Large intestine (tissue), 12 donors: ENCODE measurements at places on chromosomes 3 and 15.

DNA sequence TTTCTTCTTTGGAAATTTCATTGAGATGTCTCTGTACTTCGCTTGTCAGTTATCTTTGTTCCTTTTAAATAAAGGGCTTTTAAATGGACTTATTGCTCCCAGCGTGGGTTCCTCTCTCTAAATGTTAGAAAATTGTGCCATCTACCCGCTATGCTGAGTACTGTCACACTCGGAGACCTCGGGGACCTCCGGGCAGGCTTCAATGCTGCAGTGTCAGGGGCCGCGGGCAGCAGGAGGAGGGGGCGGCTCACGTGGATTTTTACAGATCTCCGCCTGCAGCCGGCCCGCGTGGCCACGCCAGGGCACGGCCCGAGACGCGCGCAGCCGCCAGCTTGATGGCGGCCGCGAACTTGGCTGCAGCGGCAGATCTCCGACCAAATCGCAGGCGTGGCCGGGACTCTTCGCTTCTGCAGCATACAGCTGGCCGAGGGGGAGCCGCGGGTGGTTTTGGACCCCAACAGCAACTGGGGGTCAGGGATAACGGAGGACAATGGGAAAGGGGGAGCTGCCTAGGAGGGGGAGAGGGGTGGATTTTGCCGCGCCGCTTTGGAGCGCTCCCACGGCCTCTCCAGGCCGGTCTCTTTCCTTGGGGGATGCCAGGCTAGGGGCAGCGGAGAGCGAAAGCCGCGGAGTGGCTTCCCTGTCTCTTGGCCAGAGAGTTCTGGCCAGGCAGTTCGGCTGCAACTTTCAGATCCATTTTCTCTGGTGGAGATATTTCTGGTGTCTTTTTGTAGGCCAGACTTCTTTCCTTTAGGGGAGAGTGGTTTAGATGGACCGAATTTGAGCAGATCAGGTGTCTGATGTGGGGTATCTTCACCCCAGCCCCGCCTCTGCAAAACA, 15.3 kb downstream of the NR2F2 start:
- DNase-seq: peak; percentile 64
- H3K4me1 ChIP-seq: peaks cover 24% of the 10 kb centered on the region
- no peak overlapping the region for H3K27ac ChIP-seq
- H3K27me3 ChIP-seq: peaks cover 12% of the 10 kb centered on the region
- H3K4me3 ChIP-seq: peak overlapping the region; percentile 25

DNA sequence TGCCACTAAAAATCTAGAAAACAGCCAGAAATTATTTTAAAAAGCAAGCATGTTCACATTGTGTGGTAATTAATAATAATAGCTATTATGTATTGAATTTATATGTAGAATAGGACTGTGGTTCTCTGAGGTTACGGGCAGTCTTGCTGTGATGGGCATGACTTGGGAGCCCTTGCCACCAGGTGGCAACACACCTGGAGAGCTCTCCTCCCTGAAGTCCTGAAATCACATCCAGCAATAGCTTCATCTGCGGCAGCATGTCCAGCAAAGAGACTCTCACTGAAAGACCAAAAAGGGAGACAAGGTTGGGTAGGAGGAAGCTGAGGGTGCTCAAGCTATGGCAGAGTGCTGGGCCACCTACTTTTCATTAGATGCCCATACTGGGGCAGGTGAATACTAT, 206.8 kb upstream of the IL12A start:
- H3K4me3 ChIP-seq: no peak overlapping the region
- DNase-seq: no peak

- H3K27ac ChIP-seq: no peak overlapping the region
- H3K36me3 ChIP-seq: no peaks in the 10 kb centered on the region
- DNase-seq: no peak
- H3K4me1 ChIP-seq: no peaks in the 10 kb centered on the region
- H3K4me3 ChIP-seq: no peak overlapping the region
- no peaks in the 10 kb centered on the region for H3K27me3 ChIP-seq
Measured at GRCh38 chr3:191005790-191006189, 143.3 kb upstream of the GMNC start.

GRCh38 chr3:138362538-138362937, 14.2 kb downstream of the MRAS start:
- no peaks in the 10 kb centered on the region for H3K4me1 ChIP-seq
- no peaks in the 10 kb centered on the region for H3K27me3 ChIP-seq
- no peak for DNase-seq

DNA sequence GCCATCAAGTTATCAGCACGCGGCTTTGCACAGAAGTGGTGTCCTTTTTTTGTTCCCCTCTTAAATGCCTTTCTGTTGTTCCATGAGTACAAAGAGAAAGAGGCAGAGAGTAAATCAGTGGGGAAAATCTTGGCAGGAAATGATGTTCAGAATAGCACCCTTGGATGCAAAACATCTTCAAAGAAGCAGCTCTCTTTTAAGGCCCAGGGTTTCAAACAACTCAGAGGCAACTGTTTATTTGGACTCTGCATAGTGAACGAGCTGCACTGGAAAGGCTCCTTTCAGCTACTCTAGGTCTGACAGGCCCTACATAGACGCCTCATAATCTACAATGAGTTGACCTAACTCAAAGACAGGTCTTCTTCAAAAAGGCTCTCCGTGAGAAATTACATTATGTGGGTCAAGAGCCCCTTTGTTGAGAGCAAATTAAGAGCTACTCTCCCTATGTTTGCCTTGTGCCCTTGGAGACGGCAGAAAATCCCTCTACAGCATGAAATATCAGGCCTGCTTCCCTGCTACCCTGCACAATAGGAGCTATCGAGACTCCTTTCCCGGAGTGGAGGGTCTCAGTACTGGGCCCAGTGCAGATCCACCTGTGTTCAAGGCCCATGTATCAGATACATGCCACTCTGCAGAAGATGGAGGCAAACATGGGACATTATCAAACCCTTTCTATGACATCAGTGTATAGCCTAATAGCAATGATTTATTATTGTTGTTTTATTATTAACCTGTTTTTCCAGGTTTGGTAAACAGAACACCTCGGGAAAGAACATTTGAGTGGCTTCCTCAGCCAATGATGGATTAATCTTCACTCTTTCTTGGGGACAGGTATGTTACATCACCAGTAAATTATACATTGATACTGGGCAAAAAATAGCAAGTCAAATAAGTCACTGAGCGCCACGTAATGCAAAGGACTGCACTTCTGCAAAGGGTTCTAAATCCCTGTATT, 53.1 kb downstream of the HEG1 start:
- peak overlapping the region; percentile 96 for H3K27ac ChIP-seq
- DNase-seq: no peak
- H3K36me3 ChIP-seq: peaks cover 7% of the 10 kb centered on the region
- H3K4me1 ChIP-seq: peaks cover 55% of the 10 kb centered on the region

DNA sequence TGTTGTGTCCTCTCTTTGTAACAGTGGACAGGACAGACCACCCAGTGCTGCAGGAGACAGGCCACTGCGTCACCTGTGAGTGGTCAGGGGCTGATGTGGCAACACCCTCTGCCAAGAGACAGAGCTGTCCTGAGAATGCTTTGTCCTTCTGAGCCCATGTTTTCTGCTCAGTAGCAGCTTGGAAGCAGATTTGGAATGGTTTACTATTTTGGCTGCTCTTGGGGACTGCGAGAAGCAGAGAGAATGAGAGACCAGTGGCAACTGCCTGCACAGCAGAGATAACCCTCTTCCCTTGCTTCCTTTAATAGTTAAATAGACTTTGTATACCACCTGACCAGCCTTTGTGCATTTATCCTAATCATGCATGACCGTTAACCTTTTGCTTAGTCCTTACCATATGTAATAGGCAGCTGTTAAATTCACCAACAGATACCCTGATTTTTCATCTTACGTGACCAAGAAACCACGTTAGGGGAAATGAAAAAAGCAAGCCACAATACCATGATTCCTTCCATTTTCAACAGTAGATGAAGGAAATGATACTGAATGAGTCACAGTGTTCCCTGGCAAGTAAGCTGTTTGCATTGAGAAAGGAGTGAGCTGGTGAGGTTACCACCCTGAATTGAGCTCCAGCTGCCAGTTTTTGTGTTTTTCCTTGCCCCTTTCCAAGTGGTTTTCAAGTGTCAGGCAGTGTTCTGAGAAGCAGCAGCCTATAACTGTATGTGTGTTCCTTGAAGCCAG, 35.5 kb downstream of the B3GALNT1 start:
- H3K27ac ChIP-seq: no peak overlapping the region
- no peaks in the 10 kb centered on the region for H3K4me1 ChIP-seq
- no peaks in the 10 kb centered on the region for H3K36me3 ChIP-seq
- H3K4me3 ChIP-seq: no peak overlapping the region
- peak; percentile 8 for DNase-seq

DNA sequence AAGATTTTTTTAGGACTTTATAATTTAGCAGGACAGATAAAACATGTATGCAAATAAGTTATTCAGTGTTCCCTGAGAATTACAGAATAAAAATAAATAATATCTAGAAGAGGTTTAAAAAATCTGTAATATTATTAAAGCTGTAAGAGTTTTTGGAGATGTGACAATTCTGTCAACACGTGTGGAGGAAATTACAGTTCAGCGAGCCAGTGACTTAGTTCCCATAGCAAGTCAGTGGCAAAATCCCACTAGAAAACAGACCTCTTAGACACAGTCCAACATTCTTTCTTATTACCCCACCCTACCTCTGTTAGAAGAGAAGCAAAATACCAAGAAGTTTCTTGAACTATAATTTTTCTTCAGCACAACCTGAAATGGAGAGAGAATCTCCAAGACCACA, 16.2 kb upstream of the DENND6A start:
- no peak overlapping the region for H3K27ac ChIP-seq
- no peaks in the 10 kb centered on the region for H3K27me3 ChIP-seq
- no peak overlapping the region for H3K4me3 ChIP-seq
- DNase-seq: no peak
- no peaks in the 10 kb centered on the region for H3K36me3 ChIP-seq

DNA sequence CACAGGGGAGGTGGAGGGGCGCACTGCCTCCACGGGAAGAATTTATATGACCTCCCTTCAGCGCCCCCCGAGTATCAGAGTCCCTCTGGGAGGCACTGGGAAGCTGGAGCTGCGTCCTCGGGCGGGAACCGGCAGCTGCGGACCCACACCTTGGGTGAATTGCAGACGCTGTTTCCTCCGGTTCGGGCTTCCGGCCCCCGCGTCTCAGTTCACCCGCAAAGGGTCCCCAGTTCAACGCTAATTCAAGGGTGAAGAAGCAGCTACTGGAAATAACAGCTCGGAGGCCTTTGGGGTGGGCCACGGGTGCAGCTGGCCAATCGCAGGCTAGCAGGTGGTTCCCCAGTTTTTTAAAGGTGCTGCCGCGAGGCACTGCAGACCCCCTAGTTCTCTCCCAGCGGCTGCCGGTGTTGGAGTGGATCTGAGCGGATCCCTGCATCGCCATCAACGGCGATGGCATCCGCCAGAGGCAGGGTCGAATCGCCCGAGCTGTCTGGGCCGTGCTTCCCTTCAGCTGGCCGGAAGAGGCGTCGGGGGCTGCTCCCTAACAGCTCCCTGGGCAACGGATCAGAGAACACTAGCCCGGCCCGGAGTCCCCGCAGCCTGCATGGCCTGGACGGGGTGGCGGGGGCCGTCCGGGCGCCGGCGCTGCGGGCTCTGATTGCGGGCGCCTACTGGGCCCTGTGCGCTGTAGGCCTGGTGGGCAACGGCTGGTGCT, 19.4 kb upstream of the ADAMTS7 start:
- H3K4me3 ChIP-seq: no peak overlapping the region
- peaks cover 32% of the 10 kb centered on the region for H3K27me3 ChIP-seq
- H3K36me3 ChIP-seq: no peaks in the 10 kb centered on the region
- no peak for DNase-seq
- no peak overlapping the region for H3K27ac ChIP-seq

- peaks cover 72% of the 10 kb centered on the region for H3K36me3 ChIP-seq
- no peak overlapping the region for H3K4me3 ChIP-seq
- no peaks in the 10 kb centered on the region for H3K4me1 ChIP-seq
- H3K27ac ChIP-seq: no peak overlapping the region
- no peak for DNase-seq
Measured at GRCh38 chr3:168030577-168030976, 65.1 kb downstream of the GOLIM4 start.

- H3K27ac ChIP-seq: no peak overlapping the region
- no peaks in the 10 kb centered on the region for H3K36me3 ChIP-seq
- H3K27me3 ChIP-seq: no peaks in the 10 kb centered on the region
- no peak overlapping the region for H3K4me3 ChIP-seq
Measured at GRCh38 chr3:44104043-44104442, 137.6 kb upstream of the TOPAZ1 start.

DNA sequence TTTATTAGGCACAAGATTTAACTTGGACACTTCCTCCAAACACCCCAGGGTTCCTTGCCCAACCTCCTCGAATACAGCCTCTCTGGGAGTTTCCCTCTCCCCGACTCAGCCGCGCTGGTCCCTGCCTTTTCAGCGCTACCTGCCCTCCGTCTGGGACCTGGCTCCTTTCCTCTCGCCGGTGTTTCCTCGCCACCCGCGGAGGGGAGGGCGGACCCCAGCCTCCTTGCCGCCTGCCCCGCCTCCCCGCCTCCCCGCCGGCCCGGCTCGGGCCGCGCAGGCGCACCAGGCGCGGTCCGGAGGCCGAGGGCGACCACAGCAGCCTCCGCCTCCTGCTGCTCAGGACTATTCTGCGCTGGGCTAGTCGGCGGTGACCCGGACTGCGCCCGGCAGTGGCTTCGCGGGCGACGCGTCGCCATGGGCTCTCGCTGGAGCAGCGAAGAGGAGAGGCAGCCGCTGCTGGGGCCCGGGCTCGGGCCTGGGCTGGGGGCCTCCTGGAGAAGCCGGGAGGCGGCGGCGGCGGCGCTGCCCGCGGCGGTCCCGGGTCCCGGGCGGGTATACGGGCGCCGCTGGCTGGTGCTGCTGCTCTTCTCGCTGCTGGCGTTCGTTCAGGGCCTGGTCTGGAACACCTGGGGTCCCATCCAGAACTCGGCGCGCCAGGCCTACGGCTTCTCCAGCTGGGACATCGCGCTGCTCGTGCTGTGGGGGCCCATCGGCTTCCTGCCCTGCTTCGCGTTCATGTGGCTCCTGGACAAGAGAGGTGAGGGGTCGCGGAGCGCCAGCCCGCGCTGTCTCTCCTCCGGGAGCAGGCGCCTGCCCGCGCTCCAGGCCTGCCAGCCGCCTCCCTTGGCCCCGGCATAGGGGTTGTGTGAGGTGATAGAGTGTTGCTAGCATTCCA, at the start of gene SLC49A4:
Gene SLC49A4 (plus strand): TSS at position 291 of the 895 bp plus-strand sequence. CDS start 124 bp downstream, at position 415.
- H3K4me1 ChIP-seq: peaks cover 6% of the 10 kb centered on the region
- no peaks in the 10 kb centered on the region for H3K36me3 ChIP-seq
- H3K4me3 ChIP-seq: peak within 1 kb of the TSS; percentile 57
- peak; percentile 87 for DNase-seq

DNA sequence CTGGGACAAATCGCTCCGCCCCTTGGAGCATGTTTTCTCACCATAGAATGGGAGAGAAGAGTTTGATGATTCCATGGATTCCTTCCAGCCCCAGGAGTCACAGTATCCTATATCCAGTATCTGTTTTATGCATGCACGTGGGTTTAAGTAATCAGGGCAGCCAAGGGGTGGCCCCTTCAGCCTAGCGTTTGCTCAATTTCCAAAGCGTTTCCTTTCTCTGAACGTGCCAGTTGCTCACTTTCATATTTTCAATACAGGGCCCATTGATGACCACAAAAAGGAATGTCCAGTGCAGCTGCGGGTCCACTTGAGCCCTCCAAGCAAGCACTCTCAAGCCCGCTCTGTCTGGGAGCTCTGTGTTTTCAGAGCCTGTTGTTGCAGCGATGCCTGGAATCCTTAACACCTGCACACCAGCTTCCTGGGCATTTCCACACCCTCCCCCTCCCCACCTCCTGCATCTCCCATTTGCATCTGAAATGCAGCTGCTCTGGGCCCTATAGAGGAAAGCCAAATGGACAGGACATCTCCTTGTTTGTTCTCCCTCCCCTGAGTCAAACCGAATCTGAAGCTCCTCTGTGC, 164.3 kb upstream of the LPP start:
- H3K4me1 ChIP-seq: peaks cover 3% of the 10 kb centered on the region
- no peaks in the 10 kb centered on the region for H3K36me3 ChIP-seq
- DNase-seq: peak; percentile 37
- H3K27ac ChIP-seq: no peak overlapping the region
- H3K4me3 ChIP-seq: no peak overlapping the region

- no peaks in the 10 kb centered on the region for H3K4me1 ChIP-seq
- no peak overlapping the region for H3K4me3 ChIP-seq
- no peak overlapping the region for H3K27ac ChIP-seq
- no peaks in the 10 kb centered on the region for H3K36me3 ChIP-seq
Measured at GRCh38 chr3:64331605-64332004, 106.3 kb upstream of the PRICKLE2 start.
